ENCODE measurements at places on chromosomes 2 and 18. TPM values are rescaled to one million over a fixed set of nuclear protein-coding genes. Genes with fewer than 3 reads are reported as not detected.

DNA sequence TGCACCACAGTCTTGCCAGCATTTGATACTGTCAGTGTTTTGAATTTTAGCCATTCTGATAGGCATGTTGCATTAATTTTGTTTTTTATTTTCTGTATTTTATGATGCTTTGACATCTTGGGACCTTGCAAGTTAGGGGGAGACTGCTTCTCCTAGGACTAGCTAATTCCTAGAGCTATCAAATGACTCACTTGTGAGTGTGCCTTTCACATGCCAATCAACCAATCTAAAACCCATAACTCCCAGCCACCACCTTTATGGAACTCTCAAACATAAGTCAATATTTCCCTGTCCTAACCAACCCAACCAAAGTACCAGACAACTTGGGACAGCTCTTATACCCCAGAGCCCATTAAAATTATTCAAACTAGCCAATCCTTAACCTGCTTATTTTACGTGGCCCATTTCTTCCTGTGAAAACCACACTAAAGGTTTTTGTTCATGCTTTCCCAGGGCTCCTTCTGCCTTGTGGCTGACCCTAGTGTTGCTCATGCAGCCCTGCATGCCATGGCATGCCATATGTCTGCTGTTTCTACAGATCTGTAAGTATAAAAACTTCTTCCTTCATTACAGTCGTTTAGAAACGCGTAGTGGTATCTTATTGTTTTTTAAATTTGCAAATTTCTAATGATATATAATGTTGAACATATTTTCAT, 230.1 kb downstream of the GPD2 start:
- no peak for DNase-seq

DNA sequence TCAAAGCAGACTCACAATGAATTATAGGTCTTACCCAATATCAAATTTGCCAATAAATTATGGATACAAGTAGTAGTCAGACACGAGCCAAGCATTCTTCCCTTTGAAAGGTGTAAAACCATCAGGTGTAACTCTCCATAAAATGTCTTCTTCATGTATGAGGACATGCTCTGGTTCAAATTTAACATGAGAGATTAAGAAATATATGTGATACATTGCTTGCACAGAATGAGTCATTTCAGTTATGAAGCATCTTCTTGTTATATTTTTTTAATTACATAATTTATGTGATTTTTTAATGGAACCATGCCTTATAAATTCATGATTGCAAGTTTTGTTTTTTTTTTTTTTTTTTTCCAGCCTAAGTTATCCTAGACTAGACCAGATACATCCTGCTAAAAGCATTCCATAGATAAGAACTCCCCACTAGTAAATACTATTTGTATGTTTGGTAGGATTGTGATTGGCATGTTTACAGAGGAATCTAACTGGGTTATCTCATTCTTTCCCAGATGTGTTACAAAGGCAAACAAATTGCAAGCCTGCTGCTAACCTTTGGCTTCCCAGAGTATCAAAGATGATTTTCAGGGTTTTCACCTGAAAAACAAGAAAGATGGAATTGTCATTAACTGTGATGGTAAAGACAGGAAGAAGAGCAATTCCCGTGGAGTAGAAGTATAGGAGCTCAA, 621.9 kb downstream of the XIRP2 start:
- no peak for DNase-seq

- no peak for DNase-seq
Observed at GRCh38 chr2:31406593-31407385, 7.8 kb downstream of the XDH start.

DNA sequence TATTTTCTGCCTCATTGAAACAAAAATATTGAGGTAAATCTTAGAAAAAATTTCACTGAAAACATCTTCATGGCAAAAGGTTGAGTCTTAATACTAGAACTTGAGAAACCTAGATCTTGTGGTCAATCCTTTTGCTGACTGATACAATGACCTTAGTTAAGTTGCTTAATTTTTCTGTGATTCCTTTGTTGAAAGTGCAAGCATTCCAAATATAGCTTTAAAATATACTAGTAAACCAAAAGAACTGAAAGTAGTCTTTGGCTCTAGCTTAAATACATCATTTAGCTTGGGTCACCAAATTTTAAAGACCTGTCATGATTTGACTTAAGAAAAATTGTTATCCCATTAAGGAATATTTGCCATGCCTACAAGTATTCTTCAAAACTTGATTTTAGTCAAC, 16.7 kb downstream of the BMP10 start:
- no peak for DNase-seq

GRCh38 chr2:30940839-30941238, 133.6 kb upstream of the CAPN13 start:
- DNase-seq, result no peak

GRCh38 chr2:203772456-203773165, 66.2 kb downstream of the CD28 start:
- DNase-seq, result no peak

DNA sequence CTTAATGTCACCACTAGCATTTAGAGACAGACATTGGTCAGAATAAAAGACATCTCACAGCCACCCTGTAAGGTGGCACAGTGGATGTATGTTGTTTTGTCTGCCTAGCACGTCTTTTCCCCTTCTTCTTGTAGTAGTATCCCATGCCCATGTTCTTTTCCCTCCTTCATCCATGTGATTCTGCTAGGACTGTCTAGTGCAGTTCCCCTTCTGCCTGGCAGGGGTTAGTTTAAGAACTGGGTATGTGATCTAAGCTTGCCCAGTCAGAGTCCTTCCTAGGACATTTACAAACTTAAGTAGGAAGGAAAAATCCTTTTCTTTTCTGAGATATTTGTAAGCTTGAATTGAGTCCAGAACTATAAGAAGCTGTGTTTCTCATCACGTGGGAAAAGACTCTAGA, 172.3 kb downstream of the BABAM2 start:
- DNase-seq, result no peak

DNA sequence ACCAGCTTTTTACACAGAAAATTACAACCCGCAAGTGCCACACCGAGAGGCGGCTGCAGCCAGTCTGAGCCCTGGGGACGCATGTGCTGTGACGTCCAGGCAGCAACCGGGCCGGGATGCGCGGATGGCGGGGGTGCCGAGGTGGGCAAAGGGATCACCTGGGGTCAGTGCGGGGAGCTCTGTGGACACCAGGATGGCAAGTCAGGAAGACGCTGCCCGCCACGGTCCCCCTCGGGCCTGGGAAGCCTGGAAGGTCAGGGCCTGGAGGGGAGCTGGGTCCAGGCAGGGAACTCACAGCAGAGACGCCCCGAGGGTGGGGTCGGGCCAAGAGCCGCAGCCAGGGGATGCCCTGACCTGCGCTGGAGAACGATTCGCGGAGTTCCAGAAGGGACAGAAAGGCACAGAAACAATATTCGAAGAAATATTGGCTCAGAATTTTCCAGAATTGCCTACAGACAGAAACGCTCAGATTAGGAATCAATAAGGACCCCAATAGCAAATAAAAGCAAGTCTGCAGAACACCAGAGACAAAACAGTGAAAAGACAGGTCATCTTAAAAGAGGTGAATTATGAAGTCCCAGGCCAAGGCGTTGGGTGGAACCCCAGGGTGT, 11.7 kb upstream of the KIF1A start:
- no peak for DNase-seq

DNA sequence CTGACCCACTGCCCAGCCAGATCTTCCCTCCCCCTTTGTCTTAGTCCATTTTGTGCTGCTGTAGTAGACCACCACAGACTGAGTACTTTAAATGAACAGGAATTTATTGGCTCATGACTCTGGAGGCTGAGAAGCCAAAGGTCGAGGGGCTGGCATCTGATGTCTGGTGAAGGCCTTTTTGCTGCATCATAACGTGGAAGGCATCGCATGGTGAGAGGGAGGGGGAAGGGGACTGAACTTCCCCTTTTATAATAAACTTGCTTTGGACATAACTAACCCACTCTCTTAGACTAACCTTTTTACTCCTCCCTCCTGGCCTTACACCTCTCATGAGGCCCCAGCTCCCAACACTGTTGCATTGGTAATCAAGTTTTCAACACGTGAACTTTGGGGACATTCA, 83.8 kb downstream of the MAP4K4 start:
- no peak for DNase-seq

DNA sequence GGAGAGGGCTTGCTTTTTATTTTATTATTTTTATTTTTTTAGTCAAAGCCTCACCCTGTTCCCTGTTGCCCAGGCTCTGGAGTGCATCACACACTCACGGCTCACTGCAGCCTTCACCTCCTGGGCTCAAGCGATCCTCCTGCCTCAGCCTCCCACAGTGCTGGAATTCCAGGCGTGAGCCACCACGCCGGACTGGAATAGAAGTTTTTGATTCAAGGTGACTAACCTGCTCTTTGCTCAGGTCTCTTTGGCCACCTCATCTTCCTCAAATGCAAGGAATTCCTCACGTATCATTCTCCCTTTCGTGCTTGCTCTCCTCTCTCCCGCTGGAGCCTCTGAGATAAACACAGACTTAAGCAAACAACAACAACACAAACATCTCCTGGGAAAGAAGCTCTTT, 636.8 kb downstream of the ADCYAP1 start:
- no peak for DNase-seq

DNA sequence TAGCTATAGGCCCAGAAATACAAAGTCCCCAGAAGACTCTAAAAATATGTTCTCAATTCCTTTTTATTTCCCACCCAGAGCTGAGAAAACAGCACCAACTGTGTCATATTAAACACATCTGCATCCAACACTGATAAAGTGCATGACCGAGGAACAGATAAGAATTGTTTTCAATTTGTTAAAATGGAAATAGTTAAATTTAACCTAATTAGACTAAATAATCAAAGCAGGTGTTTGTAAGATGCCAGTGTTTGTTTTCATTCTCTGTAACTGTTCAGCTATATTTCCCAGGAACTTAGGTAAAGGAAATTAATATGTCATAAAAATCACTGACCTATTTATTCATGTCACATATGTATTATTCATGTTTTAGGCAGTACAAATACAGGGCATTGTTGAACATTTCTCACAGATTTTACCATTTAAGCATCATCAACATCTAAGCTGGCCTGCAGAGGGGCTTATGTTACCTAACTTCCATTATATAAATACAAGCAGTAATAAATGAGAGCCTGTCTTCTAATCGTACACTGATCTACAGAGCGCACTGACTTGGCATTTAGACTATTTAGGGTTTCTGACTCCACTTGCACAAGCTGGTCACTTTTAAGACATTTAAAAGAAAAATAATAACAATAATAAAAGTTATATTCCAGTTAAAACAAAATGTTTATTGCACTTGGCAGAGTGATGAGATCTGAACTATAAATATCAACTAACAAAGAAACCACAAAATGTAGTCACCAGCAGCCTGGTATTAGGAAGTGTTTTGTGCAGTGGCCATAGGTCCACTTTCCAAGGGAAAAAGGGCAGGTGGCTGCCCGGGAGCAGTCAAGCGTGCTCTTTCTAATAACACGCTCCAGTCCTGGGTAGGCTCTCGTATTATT, 86.6 kb upstream of the ZFP36L2 start:
- DNase-seq, result no peak

DNA sequence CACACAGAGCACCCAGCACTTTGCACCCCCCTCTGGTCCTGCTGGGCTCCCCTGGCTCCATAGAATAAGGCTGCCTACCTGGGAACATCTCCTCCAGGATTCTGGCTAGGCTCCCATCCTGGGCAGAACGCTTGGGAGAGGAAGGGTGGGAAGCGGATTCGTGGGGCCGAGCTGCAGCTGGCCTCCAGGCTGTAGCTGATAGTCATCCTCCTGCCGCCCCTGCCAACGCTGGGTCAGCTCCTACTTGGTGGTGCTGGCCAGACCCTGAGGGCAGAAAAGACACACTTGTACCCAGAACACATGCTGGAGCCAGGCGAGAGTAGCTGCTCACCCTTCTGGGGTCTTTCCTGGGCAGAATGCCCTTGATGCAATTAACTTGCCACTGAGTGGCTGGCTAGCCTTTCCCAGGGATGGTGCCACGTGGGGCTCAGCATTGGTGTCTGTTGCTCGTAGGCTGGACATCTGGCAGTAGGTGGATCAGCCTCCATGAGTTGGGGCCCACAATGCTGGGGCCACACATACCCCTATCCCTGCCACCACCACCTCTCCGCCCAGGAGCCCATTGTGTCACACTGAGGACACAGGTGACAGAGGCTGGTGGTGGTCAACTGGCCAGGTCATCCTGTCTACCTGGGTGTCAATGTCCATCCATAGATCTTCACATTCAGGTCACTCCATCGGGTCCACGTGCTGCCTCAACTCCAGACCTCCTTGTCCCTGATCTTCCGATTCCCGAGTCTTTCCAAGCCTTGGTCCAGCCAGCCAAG, 112.8 kb downstream of the NDUFA10 start:
- DNase-seq, result no peak

DNA sequence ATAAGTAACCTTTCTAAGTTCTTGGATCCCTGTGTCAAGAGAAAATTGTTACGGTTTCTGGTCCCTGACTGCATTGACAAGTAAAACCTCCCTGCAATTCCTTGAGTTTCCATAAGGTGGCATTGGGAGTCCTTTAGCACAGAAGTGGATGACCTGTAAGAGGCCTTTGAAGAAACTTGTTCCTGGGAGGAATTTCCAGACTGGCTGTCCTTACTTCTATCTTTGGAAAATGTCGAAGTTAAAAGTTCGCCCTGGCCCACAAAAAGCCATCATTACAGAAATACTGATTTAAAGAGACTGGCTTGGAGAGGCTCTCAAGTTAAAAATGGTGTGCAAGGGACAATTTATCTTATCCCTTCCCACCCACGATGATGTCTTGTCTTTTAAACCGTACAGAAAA, 218.4 kb downstream of the CDH20 start:
- DNase-seq, result peak; percentile 51

GRCh38 chr18:56268952-56269351, 369.4 kb downstream of the TXNL1 start:
- DNase-seq, result no peak

- no peak for DNase-seq
Observed at GRCh38 chr2:80377071-80377470, 72.5 kb upstream of the LRRTM1 start.

GRCh38 chr18:78521136-78521535, 458.5 kb upstream of the SALL3 start:
- DNase-seq, result no peak

GRCh38 chr18:78981989-78982620, 2.5 kb downstream of the SALL3 start:
- DNase-seq, result no peak

GRCh38 chr2:55230551-55230950, 1.5 kb downstream of the CLHC1 start:
- DNase-seq, result no peak

DNA sequence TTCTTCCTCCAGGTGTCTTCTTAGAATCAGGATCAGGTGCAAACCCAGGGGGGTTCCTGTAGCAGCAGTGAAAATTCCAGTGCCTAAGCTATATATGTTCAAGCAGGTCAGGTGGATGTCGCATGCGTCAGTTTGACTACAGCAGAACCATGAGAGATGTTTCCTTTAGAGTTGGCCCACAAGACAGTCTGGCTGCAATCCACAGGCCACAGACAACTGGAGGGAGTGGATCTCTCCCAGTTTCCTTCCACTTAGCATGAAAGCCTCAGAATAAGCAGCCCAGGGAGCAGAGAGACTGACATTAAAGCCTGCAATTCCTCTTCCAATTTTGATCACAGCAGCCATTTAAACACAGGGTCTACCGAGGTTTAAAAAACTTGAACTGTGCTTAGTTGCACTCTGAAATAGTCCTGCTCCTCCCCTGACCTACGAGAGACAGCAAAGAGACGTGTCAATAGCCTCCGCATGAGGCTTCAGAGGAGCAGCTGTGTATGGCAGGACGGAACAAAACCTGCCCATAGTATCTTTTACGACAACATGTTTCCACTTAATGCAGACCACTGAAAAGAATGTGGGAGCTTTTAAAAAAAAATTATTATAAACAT, 988 bp upstream of the KCNE4 start:
- no peak for DNase-seq

The FSIP2 gene
- 0.89 TPM for polyA plus RNA-seq

The RGPD4 gene
- 0.03 TPM for polyA plus RNA-seq

The C1QL2 gene
- not detected for polyA plus RNA-seq

The ERMN gene
- polyA plus RNA-seq, result 0.05 TPM

The MCM6 gene
- 18.9 TPM for polyA plus RNA-seq

The FAM237A gene
- polyA plus RNA-seq, result not detected

The TUBA3E gene
- not detected for polyA plus RNA-seq

The TUBA4B gene
- 0.20 TPM for polyA plus RNA-seq

Measured in forelimb muscle (tissue), 1 donor.